ENCODE measurements at places on chromosomes 12 and 14.
A peak's percentile ranks its signal among the peaks of the same experiment; 100 is the strongest.

- DNase-seq: no peak
Measured at GRCh38 chr12:39824505-39825212, 205.1 kb upstream of the ABCD2 start.

DNA sequence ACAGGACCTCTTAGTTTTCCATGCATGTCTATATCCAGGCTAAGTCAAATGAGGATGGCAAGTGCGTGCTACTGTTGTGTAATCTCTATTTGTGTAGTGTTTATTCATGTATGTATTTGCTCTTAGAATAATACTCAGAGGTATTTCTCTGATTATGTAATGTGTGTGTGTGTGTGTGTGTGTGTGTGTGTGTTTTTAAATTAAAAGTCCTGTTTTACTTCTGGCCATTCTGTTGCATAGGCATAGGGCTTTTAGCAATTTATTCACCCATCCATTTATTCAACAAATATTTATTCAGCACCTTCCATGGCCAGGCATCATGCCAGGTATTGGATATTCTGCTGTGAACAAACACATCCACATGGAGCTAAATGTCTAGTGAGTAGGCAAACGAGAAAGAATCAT is 63.5 kb downstream of the PELI2 start:
- no peak for DNase-seq

DNA sequence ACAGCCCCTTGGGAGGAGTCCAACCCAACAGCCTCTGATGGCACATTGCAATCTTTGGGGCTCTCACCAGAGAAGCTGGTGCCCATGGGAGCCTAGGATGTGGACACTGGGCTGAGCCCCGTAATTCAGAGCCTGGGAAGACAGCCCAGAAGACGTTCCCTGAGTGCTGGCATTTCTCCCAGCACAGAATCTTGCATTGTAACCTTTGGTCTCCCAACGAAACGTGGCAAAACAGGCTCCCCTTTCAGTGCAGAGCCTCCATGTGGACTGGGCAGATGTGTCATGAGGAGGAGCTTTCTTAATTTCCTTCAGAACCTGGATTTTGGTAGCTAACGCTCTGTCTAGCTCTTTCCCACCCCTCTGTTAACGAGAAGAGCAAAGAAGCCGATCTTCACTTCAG is 26.3 kb downstream of the BATF start:
- no peak for DNase-seq

GRCh38 chr12:123035841-123036240 is 55.4 kb downstream of the ARL6IP4 start:
- no peak for DNase-seq

DNA sequence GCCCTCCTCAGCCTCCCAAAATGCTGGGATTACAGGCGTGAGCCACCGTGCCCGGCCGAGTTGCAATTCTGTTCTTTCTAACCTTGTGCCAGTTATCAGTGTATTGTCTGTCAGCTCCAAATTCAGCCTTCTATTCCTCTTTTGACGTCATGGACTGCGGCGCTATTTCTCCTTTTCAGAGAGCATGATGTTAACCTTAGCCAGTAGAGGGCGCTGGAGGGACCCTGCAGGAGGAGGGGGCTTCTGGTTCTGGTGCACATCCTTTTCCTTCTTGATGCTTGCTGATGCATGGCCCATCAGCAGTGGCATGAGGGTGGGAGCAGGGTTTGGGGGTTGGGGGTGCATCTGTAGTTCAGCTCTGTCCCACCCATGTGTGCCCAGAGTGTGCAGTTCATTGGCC is 179.3 kb upstream of the RMST start:
- DNase-seq: no peak

GRCh38 chr12:91973813-91974212 is 171.8 kb downstream of the BTG1 start:
- DNase-seq: no peak

GRCh38 chr14:106419376-106419965 is 893.1 kb downstream of the TMEM121 start:
- DNase-seq: no peak

DNA sequence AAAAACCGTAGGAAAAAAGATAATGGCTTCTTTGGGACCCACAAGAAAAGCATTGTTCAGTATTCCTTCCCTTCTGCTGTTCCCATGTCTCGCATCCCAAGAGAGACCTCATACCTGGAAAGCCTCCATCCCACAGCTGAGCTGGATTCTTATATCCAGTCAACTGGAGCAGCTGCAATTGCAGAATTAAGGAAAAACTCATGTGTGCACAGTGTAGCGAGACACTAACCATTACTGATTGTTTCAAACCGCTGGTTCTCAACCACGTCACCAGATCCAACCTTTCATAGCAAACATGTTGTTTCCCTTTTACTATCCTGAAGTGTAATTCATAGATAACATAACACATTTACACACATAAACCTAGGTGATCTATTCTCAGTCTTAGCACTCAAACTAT is 5.5 kb upstream of the RNASE10 start:
- DNase-seq: no peak

DNA sequence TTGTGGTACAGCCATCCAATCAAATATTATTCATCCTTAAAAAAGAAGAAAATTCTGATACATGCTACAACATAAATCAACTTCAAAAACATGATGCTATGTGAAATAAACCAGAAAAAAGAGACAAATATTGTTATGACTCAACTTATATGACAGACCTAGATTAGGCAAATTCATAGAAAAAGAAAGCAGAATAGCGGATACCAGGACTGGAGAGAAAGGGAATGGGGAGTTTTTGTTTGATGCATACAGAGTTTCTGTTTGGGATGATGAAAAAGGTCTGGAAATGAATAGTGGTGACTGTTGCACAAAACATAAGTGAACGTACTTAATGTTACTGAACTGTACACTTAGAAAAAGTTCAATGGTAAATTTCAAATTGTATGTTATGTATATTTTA is 82.3 kb downstream of the SPPL3 start:
- no peak for DNase-seq

DNA sequence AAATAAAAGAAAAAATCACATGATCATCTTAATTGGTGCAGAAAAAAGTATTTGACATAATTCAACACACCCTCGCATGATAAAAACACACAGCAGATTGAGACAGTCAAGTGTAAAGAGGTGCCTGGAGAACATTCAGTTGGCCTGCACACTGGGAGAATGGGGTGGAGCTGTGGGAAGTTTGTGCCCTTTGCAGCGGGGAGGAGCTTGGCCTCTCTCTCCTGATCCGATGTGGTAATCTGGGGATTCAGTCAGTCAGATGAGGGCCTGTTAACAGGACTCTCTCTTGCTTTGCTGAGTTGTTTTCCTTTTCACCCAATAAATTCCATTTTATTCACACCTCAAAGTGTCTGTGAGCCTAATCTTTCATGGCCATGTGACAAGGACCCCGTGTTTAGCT is 5.9 kb downstream of the SERPINA6 start:
- DNase-seq: no peak

- no peak for DNase-seq
Measured at GRCh38 chr12:27163048-27163715, 80.8 kb upstream of the C12orf71 start.

GRCh38 chr14:43898687-43899086 is 608.4 kb downstream of the FSCB start:
- DNase-seq: no peak

GRCh38 chr12:4833524-4833923 is 76.2 kb upstream of the KCNA1 start:
- DNase-seq: no peak

- no peak for DNase-seq
Measured at GRCh38 chr12:56816491-56816890, 53.4 kb downstream of the HSD17B6 start.

DNA sequence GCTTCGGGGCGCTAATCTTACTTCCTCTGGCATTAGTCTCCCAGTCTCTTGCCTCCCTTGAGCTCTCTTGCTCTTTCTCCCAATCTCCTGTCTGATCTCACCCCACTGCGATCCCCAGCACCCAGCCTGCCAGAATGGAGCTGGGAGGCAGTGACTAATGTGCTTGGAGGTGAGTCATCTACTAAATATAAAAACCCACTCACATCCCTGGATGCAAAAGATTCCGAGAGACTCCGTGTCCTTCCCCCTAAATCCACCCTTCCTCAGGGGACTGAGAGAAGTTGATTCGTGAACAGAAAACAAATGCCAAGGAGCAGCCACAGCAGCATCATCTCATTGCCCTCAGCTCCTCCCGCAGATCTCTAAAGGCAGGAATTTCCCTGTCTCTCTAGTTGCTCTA is 45.7 kb upstream of the KCNA5 start:
- DNase-seq: peak; percentile 79

DNA sequence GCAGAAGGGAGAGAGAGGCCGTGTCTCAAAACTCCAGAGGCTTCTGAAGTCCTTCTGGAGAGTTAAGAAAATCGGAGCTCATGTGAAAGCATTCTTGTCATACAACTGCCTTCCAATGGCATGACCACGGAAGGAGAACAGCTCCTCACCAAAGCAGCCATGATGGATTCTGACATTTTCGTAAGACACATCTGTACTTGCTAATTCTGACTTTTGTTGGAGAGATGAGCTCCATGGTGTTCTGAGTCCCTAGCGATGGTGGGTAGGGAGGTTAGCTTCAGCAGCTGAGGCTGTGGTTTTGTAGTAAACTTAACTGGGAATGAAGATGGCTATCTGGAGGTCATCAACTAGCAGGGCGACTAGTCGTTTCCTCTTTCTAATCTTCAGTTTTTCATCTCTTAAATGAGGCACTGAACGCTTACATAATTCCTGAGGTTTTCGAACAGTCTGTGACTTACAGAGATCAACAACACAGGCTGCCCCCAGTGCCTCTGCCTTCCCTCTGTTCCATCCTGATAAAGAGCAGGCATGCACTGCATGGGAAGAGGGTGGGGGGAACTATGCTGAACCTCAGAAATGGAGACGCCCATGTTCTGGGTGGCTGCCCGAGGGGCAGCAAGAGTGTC is 28.6 kb upstream of the DICER1 start:
- DNase-seq: no peak

DNA sequence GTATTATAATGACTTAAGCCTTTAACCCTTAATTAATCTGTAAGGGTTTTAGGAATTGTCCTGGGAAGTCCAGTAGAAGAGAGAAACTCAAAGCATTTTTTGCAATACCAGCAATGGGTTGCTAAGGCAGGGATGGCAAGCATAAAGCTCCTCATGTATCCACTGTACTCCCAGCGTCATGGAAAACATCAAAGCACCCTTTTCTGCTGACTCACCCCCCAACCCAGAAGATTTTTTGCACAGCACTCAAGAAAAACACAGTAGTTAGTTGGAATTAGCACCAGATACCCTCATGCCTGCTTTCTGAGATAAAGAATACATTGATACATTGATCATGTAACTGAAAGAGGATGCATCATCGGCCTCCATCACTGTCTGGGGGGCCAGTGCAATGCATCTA is 199.1 kb upstream of the CNOT2 start:
- DNase-seq: no peak

DNA sequence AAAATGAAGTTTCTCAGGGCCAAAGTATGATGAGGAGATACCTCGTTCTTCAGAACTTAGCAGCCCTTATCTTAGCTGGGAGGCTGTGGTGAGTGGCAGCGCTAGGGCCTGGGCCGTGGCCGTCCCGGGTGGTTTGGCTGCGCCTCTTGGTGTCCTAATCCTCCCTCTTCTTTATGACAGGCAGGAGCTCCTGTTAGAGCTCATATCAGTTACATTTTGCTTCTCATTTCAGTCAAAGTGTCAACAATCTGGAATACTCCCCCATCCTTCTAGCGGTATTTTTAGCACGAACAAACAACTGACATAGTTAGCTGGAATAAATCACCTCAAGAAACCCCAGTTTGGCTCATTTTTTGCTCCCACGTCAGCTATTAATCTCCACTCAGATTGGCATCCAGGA is 188.8 kb downstream of the TTC7B start:
- DNase-seq: no peak

DNA sequence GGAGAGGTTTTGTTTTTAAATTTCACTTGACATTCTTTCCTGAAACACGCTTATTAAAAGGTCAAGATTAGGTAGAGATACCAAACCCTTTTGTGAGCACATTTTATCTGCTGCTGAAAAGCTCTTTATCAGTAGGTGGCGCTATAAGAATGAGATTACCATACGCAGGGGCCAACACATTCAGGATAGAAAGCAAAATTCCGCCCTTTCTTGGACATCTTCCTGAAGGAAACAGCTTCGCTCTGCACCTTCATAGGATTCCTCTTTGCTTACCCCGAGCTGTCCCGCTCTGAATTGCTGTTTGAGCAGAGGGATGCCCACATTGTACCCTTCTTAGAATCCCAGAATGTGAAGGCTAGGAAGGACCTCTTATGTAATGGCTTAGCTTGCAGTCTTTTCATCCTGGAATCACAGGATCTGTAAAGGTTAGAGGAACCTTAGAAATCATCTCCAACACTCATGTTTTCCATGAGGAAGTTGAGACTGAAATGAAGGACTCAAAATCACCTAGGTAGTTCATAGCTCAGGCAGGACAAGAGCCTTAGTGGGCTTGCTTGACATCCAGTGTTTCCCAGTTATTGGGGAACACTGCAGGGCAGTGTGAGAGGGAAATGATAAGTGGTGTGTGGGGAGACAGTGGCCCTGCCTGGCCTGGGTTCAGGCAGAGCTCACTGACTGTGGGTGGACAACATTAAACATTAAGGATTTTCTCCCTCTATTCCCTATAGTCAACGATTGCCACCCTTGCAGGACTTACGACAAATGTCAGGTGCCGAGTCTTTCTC is 38.7 kb upstream of the CRY1 start:
- DNase-seq: no peak

- DNase-seq: no peak
Measured at GRCh38 chr12:63124778-63125177, 26.2 kb downstream of the AVPR1A start.

DNA sequence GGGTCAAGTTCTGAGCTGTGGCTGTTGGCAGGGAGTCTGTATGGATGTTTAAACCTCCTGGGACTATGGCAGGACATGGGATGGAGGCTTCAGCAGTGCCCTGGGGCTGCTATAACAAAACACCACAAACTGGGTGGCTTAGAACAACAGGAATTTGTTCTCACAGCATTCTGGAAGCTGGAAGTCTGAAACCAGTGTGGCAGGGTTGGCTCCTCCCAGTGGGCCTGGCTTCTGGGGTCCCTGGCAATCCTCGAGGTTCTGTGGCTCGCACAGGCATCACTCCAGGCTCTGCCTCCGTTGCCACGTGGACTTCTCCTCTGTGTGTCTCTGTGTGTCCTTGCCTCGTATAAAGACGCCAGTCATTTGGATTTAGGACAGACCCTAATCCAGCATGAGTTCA is 39.9 kb downstream of the FZD10 start:
- DNase-seq: no peak
